Thymus (tissue), 14 donors: ENCODE measurements at places on chromosomes 5 and 9.

DNA sequence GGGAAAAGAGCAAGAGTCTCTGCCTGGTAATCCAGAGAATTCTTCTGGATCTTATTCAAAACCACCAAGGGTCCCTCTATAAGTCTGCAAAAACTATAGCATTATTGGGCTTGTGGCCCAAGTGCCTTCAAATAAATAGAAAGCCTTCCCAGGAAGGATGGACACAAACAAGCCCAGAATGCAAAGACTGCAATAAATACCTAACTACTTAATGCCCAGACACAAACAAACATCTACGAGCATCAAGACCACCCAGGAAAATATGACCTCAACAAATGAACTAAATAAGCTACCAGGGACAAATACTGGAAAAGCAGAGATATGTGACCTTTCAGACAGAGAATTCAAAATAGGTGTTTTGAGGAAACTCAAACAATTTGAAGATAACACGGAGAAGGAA is 355.8 kb upstream of the GRAMD2B start:
- DNase-seq: no peak

DNA sequence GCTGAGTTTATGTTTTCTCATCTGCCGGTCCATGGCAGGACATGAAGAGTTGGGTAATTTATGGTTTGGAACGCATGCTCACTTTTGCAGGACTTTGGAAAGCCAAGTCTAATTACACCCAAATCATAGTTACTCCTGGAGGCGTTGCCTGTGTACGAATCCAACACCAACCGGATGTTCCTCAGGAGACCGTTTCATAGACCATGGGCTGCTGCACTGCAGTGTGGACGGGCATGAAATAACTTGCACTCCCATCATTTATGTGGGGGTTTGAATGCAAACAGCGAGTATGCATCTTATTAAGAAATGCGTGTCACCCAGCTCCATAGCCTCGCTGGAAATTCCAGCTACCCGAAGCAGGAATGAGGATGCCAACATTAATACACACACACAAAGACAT is 96.1 kb upstream of the IRX2 start:
- no peak for DNase-seq

GRCh38 chr5:67795781-67796477 is 419.6 kb upstream of the PIK3R1 start:
- DNase-seq: no peak

- no peak for DNase-seq
Measured at GRCh38 chr9:98140503-98140902, 21.5 kb upstream of the TRIM14 start.

DNA sequence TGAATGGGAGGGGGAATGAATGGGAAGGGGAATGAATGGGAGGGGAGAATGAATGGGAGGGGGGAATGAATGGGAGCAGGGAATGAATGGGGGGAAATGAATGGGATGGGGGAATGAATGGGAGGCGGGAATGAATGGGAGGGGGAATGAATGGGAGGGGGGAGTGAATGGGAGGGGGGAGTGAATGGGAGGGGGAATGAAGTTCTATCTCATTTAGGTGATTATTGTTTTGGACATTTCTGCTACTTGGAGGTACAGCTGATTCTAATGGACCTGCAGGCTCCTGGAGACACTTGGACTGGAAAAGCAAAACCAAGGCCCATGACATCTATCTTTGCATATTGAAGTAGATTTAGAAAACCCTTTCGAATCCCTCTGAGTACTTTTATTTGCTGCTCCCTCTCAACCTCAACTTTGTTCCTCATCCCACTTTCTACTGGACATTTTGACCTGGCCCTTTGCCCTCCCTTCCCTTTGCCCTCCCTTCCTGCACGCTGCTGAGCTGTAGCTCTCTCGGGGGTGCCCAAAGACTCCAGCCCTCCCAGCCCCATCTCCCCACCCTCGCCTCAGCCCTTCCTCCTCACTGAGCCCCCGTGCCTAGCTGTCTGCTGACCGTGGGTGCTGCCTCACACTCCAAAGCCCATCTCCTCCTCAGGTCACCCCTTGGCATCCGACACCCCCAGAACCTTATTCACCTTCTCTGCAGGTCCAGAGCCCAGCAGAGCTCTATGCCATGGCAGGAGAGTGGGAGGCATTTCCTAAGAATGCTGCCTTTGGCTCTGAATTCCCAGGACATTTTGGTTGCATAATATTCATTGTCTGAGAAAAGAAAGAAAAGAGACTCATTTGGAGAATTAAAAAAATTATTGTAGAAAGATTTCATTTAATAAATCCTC is 19.9 kb upstream of the LPCAT1 start:
- DNase-seq: no peak

DNA sequence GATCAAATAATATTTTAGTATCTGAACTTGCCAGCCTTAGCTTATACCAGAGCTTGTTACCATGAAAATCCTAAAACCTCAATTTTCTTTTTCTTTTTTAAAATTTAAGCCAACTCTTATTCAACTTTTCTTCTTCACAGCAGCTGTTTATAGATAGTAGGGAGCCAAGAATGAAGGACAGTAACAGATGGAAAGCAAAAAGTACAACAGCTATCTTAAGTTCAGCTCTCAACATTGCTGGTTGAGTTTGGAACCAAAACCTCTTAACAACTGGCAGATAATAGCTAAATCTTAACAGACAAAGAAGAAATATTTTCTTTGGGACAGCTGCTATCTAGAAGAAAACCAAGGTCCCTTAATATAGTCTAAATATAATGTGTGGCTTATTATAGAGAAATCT is 74.7 kb downstream of the PJA2 start:
- DNase-seq: no peak

GRCh38 chr9:71524996-71525580 is 243.2 kb downstream of the CEMIP2 start:
- DNase-seq: no peak

- DNase-seq: peak; percentile 4
Measured at GRCh38 chr5:44332285-44332971, 56.8 kb downstream of the FGF10 start.

DNA sequence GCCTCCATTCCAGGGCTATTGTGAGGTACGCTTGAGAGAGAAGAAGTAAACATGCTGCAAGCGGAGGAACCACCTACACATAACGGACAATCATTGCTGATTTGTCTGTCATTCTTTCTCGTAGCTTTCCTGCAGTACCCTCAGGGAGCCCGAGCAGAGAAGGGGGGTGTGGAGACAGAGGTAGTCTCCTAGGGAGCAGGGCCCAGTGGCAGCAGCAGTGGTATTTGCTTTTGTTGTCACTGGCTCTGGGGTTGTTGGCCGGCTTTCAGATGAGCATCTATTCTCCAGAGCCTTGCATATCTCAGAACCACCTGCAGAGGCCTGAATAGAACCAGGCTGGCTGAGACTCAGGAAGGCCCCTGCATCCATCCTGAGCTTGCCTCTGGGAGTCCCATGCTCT is 19.9 kb downstream of the ENHO start:
- DNase-seq: no peak

- DNase-seq: no peak
Measured at GRCh38 chr9:840343-840742, 1.2 kb upstream of the DMRT1 start.

DNA sequence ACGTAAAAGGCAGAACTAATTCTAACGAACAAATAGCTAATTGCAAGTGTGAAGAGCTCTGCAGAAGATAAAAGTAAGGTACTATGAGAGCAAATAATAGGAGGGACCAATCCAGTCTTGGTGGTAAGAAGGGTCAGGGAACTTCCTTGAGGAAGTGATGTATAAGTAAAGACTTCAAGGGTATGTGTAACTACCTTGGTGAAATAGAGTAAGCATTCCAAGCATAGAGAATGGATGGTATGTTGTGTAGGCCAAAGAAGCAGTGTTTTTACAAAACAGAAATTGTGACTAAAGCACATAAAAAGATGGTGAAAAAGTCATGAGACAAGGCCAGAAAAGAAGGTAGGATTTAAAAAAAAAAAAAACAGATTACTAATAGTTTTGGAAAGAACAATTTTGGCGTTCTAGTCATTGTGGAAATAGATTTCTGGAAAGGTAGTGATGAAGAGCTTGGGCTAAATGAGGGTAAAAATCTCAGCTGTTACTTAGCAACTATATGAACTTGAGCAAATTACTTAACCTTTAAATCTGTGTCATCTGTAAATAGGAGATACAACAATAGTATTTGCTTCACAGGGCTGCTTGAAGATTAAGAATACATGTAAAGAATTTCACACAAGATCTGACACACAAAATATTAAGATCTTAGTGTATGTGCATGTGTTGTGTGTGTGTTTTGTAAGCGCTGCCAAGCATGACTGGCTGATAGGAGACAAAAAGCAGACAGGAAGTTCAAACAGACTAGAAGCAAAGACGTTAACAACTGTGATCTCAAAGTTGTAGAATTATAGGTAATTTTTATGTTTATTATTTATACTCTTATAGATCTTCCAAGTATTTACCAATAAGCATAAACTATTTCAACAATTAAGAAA is 73.5 kb downstream of the NR6A1 start:
- no peak for DNase-seq

DNA sequence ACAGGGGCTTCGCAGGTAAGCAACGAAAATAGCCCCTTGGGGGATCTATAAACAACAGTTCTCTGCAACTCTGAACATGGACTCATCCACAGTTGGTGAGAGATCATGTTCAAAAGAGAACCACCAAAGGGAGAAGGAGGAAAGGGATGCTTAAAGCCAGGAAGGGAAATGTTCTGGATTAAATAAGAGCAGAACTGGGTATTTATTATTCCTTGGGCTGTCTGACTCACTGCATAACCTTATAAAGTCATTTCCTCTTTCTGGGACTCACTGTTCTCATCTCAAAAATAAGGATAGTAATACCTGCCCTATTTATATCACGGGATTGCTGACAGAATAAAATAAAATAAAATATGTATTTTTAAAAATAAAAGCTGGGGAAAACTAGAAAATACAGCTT is 11.2 kb upstream of the MARCHF3 start:
- DNase-seq: no peak

DNA sequence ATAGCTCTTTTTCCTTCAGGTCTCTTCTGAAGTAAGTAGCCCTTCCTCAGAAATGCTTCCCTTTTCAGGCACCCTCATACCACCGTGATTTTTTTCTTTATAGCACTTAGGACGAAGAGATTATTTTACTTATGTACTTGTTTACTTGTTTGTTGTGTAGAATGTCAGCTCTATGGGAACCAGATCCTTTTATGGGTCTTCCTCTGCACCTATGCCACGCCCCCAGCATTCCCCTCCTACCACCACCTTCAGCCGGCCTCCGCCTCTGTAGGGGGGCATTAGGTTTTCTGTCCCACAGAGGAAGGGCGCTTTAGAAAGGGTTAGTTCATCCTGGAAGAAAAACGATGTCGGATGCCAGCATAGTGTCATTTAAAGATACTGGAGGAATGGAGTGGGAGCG is 1.8 kb downstream of the CDKN2B-AS1 start:
- DNase-seq: no peak

DNA sequence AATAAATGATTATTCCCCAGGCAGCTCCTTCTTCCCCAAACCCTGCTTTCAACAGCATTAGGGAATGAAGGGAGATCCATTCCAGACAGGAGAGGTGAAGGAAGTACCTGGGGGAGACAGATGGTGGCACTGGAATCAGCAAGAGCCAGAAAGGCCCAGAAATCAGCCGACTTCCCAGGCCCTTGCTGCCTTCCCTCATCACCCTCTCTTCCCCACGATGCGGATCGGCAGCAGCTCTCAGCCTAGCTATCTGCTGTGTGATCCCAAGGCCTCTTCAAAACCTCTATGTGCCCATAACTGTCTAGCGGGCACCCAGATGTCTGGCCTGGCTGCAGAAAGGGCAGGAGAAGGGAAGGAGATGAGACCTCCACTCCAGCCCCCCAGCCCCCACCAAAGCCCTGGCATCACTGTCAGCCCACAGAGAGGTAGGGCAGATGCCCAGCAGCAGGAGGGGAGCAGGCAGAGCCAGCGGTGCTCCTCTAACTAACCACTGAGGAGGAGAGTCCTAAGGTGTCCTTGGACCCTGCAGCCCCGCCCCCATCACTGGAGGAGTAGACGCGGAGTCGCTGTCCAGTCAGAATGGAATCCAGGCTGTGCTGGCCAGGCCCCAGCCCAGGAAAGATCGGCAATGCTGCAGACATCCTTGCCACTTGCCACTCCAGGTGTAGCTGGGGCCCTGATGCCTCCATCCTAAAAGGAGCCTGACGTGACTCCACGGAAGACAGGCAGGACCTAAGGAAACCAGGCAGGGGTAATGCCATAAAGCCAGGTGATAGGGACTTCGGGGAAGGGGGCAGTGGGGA is 12.7 kb downstream of the CNTFR start:
- DNase-seq: no peak

DNA sequence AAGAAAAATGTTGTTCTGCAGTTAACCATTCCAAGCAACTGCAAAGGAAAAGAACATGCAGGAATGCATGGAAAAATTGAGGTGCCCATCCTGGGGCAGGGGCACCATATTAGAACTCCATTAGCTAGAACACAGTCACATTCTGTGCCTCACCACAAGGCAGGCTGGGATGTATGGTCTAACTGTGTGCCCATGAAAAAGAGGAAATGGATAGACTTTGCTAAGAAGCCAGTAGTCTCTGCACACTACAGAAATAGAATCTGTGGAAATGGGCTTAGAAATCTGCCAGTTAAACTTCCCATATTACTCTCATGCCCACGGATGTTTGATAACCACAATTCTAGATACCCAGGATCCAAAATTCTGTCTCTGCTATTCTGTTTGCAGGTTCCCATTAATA is 423.8 kb upstream of the SMARCA2 start:
- DNase-seq: no peak

GRCh38 chr9:99732715-99733114 is 89.0 kb upstream of the NR4A3 start:
- no peak for DNase-seq

DNA sequence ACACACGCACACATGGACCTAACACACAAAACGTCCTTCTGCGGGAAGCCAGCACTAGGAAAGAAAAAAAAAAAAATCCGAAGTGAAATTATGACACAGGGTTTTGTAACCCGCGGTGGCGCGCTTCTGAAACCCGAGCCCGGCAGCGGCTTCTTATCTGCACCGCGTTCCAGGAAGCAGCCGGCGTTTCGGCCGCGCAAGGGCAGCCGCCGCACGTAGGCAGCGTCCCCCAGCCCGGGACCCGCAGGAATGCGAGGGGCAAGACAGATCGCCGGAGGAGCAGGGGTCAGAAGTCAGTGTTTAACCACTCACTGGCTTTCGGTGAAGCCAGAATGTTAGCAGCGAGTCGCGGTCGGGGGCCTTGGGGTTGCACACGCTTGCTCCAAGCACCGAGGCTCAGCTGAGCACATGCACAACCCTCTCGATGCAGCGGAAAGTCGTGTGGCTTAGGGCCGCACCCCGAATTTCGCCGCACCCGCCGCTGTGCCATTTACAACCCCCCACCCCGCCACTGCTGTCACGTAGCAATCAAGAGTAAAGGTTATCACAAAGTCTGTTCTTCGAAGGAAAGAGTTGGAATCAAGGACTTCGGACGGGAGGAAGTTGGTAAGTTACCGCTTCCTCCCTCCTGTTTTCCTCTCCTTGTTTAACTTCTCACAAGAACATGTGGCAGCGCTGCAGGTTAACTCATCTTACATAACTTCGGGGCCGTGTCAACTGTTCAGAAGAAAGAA is 167.9 kb downstream of the AUH start:
- DNase-seq: peak; percentile 89

GRCh38 chr5:81163651-81164050 is 69.5 kb upstream of the CKMT2 start:
- DNase-seq: no peak

- no peak for DNase-seq
Measured at GRCh38 chr9:69396759-69397158, 71.7 kb downstream of the ENTREP1 start.

GRCh38 chr5:175253597-175253996 is 190.4 kb downstream of the DRD1 start:
- DNase-seq: no peak

GRCh38 chr9:95167998-95168397 is 149.5 kb downstream of the FANCC start:
- peak; percentile 46 for DNase-seq

GRCh38 chr5:66779528-66779927 is 183.3 kb downstream of the MAST4 start:
- no peak for DNase-seq
